RCC 7860 (cell line): ENCODE measurements at places on chromosomes 11 and 22.

DNA sequence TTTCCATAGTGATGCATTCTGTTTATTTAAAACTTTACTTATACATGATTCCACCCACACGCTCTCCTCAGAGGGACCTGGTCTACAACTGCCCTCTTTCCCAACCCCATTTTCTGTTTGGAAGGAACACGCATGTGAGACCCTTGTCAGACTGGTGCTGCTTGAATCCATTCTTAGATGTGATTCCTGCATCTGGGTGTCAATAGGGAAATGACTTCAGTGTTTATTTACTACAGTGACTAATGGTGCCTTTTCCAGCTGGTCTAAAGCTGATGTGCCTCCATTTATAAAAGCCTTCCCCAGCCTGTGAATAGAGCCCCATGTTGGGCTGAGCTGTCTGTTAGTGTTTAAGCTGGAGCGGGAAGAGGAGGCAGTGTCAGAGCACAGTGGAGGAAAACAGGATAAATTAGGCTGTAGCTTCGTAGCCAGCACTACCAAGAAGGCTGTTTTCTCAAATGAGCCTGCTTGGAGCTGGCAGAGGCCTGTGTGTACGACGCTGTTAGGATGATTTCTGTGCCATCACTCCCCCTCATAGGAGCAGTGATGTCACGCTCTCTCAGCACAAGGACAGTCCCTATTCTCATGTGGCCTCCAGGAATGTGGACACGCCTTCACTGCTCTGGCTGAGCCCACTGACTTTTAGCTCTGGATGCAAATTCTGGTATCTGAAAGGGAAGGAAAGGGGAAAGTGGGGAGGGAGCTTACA lies 18.9 kb upstream of the C11orf96 start:
- no peak for DNase-seq

DNA sequence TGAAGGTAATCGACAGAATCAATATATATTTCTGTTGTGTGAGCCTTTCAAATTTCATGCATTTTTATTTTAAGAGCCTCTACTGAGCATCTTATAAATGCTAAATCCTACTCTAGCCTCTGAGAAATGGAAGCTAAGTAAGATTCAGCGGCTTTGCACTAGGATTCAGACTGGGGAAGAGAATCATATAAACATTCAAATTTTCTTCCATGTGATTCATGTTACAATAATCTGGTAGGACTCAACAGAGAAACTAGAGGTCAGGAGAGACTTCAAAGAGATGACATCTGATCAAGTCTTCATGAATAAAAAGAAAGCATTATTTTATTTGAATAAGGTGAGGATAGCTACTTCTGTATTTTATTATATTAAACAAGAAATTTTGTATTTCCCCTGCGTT lies 538.9 kb downstream of the DLG2 start:
- no peak for DNase-seq

DNA sequence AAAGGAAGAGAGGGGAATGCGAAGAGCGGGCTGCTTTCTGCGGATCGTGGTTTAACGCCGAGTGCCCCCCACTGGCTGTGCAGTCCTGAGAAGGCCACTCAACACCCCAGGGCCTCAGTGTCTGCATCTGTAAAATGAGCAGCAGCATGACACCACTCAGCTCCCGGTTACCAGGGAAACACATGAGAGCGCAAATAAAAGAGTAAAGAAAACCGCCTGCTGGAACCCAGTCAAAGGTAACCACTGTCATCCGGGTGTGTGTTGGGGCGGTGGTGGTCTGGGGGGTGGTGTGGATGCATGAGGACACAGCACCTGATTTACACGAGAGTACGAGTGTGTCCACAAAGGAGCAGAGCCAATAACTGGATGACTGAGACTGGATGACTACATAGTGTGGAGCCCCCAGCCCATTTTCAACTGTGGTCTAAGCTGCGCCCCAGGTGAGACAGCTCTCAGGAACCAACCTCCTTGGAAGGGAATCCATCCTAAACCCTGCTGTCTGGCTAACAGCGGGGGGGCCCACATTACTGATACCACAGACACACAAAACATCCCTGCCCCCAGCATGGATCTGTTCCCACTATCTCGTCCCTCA lies 5.7 kb downstream of the CELSR1 start:
- DNase-seq, result peak; percentile 13

DNA sequence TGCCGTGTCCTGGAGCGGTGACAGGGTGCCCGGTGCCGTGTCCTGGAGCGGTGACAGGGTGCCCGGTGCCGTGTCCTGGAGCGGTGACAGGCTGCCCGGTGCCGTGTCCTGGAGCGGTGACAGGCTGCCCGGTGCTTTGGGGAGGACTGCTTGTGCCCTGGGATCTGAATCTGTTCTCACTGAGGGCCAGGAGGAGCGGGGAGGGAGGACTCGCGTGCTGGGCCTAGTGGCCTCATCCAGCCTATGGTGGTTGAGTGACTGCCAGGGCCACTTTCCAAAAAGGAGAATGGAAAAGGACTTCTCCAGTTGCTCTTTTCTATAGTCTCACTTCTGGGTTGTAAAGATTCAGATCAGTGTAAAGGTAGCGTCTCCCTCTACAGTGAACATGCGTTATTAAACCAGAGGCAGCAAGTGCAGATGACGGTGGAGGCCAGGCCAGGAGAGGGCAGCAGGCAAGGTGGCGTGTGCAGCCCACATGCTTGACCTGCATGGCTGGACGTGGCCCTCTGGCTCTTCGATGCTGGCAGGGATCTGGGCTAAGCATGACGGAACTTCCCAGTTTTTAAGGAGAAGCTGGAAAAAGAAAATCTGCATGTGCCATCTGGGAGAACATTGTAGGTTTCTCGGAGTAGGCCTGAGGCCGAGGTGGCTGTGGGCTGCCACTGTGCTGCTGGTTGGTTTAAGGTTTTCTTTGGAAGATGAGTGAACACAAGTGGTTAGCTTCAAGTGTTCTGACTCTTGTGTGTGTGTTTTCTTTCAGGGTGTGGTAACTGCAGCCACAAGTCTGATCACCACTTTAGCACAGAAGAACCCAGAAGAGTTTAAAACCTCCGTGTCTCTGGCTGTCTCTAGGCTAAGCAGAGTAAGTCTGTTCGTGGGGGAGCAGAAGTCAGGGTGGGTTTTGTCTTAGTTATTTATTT lies 55.0 kb downstream of the AP2A2 start:
- DNase-seq, result no peak

DNA sequence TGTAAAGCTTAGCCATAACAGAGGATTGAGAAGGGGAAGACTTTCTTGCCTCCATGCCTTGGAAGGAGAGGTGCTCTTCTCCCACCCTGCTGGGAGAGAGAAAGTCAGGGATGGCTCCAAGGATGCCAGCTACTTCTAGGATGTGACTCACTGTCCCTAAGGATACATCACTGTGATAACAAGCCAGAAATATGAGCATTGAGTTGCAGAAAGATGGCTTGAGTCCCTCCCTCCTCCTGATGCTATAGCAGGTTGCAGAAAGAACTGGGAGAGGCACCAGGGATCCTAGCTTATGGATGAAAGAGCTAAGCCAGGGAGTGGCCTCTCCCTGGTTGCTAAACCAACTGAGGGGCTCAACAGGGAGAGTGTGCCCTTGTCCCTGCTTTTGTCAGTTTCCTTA lies 27.8 kb upstream of the FJX1 start:
- DNase-seq, result peak; percentile 13

DNA sequence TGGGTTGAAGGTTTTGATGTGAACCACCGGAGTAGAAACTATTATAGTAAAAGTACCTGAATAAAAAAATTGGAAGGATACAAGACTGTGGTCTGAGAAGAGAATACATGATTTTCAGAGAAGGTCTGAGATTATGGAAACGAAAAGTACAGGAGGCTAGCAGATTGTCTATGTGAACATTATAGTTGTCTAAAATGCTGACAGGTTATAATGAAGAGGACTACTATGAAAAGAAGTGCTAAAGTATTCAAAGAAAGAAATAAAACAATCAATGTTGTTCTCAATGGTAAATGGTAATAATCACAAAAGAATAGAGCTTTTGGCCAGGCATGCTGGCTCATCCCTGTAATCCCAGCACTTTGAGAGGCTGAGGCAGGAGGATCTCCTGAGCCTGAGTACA lies 34.0 kb downstream of the RAB6A start:
- DNase-seq, result no peak

DNA sequence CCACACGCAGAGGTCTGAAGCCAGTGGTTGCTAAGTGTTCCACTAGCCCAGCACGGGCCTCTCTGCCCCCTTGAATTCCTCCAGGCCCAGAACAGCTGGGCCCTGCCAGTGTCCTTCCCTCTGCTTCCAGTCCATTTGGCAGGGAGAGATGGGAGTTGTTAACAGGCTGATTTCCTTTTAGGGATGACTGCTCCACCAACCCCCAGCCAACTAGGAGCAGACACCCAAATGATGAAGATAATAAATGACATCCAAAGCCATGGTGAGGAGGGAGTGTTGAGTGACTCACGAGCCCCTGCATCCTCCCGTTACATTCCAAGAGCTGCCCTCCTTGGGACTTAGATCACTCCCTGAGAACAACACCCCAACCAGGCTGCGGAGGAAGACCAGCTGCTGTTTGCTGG lies 20.6 kb downstream of the PARVA start:
- DNase-seq, result peak; percentile 78

GRCh38 chr22:27045103-27045947 lies 387.9 kb downstream of the MIAT start:
- DNase-seq, result peak; percentile 89

- DNase-seq, result no peak
These were observed 193.2 kb upstream of the PLET1 start for GRCh38 chr11:112453601-112454577.

DNA sequence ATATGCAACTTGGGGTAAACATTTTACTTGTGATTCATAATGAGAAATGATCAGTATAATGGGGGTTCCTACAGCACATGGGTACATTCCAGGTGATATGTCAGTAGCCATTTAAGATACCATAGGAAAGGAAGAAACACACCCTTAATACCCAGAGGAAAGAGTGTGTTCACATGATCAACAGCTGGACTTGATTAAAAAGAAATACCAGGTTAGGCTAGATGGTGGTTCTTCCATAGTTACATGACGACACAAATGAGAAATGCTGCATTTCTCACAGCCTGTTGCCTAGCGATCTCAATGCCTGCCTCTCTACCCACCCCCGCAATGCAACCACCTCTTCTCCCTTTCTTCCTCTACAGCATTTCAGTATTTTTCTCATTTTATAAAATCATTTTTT lies 96.8 kb downstream of the TTC28 start:
- no peak for DNase-seq

DNA sequence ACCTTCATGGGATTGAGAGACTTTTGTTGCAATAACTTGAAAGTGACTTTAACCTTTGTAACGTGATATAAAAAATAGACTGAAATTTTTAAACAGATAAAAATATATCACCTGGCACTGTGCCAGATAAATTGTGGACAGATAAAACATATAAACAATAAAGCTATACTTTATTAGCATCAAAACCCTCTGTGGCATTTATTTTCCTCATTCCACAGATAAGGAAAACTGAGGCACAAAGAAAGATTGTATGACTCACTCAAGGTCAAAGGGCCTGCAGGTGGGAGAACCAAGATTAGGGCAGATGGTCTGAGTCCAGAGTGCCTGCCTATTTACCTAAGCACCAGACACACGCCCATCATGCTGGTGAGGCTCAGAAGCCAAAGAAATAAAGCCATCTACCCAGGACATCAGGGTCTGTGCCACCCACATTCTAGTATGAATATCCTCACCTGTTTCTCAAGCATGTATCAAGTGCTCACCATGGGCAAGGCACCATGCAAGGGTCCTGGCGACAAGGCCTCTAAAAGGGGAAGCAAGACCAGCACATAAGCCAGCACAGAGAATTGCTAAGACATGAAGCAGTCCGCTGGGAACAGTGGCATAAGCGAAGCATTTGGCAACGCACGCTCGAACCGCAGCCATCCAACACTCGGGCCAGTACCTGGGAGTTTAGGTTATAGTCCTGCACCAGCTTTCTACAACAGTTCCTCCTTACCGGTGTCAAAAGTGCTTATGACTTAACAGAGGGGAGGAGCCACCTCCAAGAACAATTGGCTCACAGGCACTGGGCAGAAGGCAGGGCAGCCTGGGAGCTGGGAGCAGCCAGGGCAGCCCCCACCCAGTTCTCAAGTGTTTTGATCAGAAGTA lies 17.6 kb downstream of the MYH9 start:
- DNase-seq, result no peak

GRCh38 chr11:128289048-128289447 lies 298.3 kb downstream of the ETS1 start:
- DNase-seq, result no peak

DNA sequence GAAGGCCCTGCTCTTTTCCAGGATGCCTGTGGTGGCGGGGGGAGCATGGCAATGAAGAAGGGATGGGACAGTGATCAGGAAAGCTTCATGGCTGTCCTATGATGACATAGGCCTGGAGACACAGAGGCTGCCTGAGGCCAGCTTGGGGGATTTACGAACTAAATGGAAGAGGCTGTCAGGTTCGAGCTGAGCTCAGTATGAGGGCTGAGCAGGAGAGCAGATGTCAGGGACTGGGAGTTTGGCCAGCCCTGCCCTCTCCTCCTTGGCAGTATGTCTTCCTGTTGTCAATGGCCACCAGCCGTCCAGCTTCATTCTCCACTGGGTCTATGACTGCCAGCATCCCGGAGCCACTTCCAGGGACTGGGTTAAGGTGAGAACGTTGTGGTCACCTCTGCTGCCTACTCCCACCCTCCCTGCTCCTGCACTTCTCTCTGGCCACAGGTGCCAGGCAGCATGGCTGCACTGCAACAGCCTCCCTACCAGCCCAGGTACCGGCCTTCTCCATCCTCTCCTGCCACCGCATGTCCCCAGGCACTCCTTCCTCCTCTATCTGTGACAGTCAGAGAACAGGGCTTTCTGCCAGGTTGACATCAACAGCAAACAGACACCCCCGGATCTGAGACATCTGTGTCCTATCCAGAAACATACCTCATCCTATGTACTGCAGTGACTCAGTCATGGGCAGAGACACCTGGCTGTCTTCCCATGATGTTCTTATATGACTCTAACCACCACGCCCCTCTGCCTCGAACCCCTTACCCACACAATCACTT lies 75.1 kb downstream of the KIRREL3 start:
- DNase-seq, result no peak

DNA sequence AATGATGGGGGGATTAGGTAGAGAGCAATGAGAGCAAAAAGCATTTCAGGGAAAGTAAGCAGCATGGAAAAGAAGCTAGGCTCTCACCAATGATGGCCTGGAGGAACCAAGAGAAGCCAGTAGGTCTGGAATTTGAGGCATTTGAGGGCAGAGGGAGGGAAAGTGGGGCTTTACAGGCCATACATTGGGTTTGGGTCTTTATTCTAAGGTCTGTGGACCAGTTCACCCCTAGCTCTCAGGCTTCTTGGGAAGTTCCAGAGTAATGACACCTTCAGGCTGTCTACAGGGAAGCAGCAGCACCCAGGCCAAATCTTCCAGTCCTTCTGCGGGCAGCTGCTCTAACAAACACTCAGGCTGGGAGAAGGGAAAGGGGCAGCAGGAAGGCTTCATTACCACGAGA lies 29.4 kb downstream of the ARFGAP2 start:
- no peak for DNase-seq

DNA sequence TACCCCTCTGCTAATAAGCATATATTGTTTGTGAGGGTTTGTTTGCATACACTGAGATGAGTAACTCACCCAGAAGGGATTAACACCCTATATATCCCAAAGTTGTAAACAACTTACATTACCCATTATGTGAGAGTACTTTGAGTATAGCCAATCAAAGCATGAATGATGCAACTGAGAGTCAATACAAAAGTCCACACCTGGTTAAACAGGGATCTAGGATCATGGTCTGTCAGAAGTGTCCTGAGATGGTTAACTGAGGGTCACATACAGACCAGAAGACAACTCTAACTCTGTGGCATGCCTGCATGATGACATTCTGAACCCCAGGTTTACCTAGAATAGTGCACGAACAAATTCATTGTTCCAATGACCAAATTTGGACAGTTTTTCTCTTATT lies 17.4 kb upstream of the OR10A5 start:
- no peak for DNase-seq

GRCh38 chr11:24497831-24498230 lies 978 bp downstream of the LUZP2 start:
- no peak for DNase-seq
